ENCODE measurements at places on chromosomes 11 and 22.

- DNase-seq: no peak
These were observed 42.4 kb downstream of the AMPD3 start for GRCh38 chr11:10497371-10498021.

GRCh38 chr11:46001448-46001914 is 79.0 kb downstream of the LARGE2 start:
- no peak for DNase-seq

GRCh38 chr11:86923999-86924766 is 31.0 kb downstream of the FZD4 start:
- DNase-seq: no peak

DNA sequence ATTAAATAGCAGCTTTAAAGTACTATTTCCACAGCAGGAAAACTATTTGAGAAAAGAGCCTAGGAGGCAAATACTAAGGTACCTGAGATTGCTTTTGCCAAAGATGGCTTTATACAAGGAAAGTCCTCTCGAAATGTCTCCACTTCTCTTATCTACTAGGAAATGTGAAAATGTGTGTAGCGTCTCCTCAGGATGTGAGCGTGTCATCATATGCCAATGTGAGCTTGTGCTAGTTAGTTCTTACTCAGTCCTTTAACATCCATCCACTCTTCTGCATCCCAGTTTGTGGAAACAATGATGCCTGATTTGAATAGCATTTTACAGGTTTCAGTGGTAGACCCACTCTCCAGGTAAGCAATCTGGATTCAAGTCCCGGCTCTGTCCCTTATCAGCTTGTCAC is 421.0 kb downstream of the DYNC2H1 start:
- no peak for DNase-seq

All from pons (tissue), 1 donor.